ENCODE measurements at places on chromosomes 3 and 15. TPM values are rescaled to one million over a fixed set of nuclear protein-coding genes. Genes with fewer than 3 reads are reported as not detected.

DNA sequence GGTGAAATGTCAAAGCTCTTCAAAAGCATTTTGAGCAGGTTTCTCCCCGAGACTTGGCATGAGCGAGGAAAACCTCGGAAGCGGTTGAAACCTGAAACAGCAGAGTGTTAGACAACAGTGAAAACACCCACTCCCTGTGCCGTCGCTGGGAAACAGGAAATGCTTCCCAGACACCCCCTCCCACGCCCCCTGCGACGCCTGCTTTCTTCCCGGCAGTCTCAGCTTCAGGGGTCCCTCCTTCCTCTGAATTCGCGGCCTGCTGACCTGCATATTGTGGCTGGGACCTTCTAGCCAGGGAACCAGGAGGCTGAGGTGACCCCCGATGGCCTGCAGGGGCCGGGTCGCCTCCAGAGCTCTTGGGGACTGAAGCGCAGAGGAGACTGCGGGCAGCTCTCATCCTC lies 250.6 kb upstream of the LYSMD4 start:
- no peak overlapping the region for H3K27ac ChIP-seq
- H3K4me1 ChIP-seq = no peaks in the 10 kb centered on the region
- no peaks in the 10 kb centered on the region for H3K27me3 ChIP-seq
- no peaks in the 10 kb centered on the region for H3K36me3 ChIP-seq
- no peak for DNase-seq

DNA sequence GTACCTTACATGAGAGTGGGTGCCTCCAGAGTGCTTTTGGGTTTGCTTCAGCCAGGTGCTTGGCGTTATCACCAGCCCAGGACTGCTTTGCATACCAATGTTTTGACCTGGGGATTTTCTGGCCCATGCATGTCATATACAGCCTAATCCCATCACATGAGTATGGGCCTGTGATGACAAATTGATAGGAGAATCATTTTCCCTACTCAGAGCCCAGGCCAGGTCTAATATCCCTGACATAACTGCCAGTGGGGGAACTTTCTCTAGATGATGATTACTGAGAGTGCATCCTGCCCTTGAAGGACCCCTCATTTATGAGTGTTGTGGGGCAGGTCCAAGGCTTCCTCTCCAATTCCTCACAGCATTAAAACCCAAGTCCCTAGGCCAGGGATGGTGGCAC lies 197.5 kb upstream of the LYSMD4 start:
- H3K4me1 ChIP-seq = peaks cover 8% of the 10 kb centered on the region
- H3K36me3 ChIP-seq = no peaks in the 10 kb centered on the region

DNA sequence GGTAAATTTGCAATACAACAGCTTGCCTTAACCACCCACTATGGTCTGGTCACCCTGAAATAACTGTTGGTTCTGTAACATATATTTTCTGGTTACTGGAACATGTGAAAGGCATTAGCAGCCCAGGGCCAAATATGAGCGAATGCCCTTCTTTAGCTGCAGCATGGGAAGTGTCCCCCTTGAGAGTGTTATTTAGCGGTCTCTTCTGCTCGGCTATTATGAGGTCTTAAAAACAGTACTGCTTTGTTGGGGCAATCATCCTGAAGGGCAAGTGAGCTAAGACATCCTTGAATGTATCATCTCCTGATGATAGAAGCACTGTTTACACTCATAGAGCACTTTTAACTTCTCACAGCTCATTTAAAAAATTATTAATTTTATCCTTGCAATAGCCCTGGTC lies 90.2 kb downstream of the RYR3 start:
- H3K27me3 ChIP-seq = no peaks in the 10 kb centered on the region
- no peaks in the 10 kb centered on the region for H3K4me1 ChIP-seq
- no peaks in the 10 kb centered on the region for H3K36me3 ChIP-seq
- H3K4me3 ChIP-seq = no peak overlapping the region

The SLCO2A1 gene
- total RNA-seq = 0.70 TPM

DNA sequence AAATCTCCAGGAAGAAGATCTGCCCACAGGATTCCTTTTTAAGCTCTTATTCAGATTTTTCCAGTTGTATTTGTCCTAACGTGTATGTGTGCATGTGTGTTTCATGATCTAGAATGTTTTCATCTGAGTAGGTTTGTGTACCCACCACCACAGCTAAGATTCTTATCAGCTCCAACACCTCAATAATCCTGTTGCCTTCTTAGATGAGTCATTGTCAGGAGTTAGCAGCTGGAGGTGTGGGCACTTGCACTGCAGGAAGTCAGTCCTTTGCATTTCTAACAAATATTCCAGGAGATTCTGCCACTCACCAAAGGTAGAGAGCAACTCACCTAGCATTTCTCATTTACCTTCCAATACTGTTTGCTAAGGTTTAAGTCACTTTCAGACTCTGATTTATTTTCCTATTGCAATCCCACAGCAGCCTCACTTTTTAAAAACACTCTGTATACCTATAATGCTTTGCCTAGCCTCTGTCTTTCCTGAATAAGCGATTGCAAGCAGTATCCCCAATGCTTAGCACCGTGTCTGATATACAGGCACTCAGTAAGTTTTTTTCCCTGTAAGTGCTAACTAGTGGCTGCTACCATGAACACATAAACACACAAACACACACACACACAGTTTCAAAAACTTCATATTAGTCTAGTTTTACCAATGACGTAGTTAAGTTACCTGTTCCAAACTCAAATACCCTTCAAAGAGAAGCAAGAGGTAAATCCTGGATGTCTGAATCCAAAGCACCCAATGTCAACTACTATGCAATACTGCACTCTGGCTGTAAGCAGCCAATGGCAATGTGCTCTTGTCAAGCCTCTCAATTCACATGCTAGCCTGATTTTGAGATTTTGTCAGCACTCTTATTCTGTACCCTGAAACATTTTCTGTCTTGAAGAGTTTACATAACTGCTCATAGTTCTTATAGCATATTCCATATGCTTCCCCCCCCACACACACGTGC lies 713.5 kb upstream of the LMCD1 start:
- DNase-seq = peak; percentile 14
- H3K27ac ChIP-seq = no peak overlapping the region
- no peaks in the 10 kb centered on the region for H3K27me3 ChIP-seq
- H3K36me3 ChIP-seq = no peaks in the 10 kb centered on the region

The PLA2G4F gene
- 1.2 TPM for total RNA-seq

- no peak overlapping the region for H3K4me3 ChIP-seq
- H3K27me3 ChIP-seq = no peaks in the 10 kb centered on the region
- no peaks in the 10 kb centered on the region for H3K36me3 ChIP-seq
- DNase-seq = no peak
- no peaks in the 10 kb centered on the region for H3K4me1 ChIP-seq
- H3K27ac ChIP-seq = no peak overlapping the region
Observed at GRCh38 chr3:29207427-29207826, 73.4 kb upstream of the RBMS3 start.

DNA sequence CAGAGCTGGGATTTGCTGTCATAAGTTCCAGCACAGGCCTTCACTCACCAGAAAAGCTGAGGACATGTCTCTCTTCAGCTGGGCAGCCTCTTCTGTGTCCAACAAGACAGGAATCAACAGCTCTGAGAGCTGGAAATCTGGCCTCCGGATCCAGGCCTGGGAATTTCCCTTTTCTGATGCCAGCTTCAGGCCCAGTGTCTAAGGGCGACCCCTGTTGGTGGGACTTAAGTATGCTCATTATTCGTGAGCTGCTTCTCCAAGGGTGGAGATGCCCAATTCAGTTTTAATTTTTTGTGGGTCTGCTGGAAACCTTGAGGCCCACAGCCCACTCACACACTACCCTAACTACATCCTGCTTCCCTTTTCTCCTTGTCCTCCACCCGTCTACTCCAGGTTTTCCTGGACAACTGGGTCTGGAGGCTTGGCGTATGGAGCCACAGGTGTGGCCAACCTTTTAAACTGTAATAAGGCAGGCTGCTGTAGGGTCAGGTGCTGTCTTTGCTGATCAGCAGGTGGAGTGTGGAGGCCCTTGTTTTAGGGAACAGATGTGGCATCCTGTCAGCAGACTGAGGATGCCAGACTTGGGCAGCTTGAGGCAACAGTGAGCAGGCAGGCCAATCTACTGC lies 2.6 kb upstream of the CEMIP start:
- peaks cover 50% of the 10 kb centered on the region for H3K4me1 ChIP-seq
- H3K27me3 ChIP-seq = no peaks in the 10 kb centered on the region
- H3K4me3 ChIP-seq = no peak overlapping the region
- peak; percentile 14 for DNase-seq

The TIMP4 gene
- total RNA-seq = 19.0 TPM

DNA sequence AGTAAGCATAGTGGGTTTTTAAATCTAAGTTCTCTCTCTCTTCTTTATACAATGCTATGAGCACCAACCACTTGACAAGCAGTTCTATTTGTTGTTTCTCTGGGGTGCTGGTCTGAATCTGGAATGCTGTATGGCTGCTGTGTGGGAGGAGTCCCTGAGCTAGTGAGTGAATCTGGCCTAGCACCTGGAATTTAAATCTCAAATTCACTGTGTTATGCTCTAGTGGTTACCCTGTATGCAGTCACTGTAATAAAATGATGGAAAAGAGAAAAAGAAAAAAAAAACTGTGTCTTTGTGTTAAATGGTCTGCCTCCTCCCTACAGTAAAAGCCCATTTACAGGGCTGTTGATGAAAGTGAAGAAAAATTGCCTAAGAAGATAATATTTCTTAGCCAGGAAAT lies 155.0 kb downstream of the ATP8B4 start:
- H3K27me3 ChIP-seq = no peaks in the 10 kb centered on the region
- H3K4me1 ChIP-seq = no peaks in the 10 kb centered on the region
- DNase-seq = no peak
- H3K27ac ChIP-seq = no peak overlapping the region

- no peaks in the 10 kb centered on the region for H3K4me1 ChIP-seq
- no peak for DNase-seq
- no peak overlapping the region for H3K27ac ChIP-seq
- peaks cover 18% of the 10 kb centered on the region for H3K27me3 ChIP-seq
Observed at GRCh38 chr3:16171009-16171408, 3.5 kb upstream of the GALNT15 start.

- DNase-seq = no peak
- no peak overlapping the region for H3K27ac ChIP-seq
- no peak overlapping the region for H3K4me3 ChIP-seq
- H3K4me1 ChIP-seq = no peaks in the 10 kb centered on the region
Observed at GRCh38 chr15:94023531-94023930, 207.8 kb upstream of the MCTP2 start.

The CYP1A2 gene
- not detected for total RNA-seq

- no peak overlapping the region for H3K4me3 ChIP-seq
- no peaks in the 10 kb centered on the region for H3K27me3 ChIP-seq
- no peak for DNase-seq
- no peak overlapping the region for H3K27ac ChIP-seq
- H3K36me3 ChIP-seq = no peaks in the 10 kb centered on the region
- H3K4me1 ChIP-seq = no peaks in the 10 kb centered on the region
Observed at GRCh38 chr3:171895900-171896299, 52.8 kb downstream of the TMEM212 start.

- H3K27me3 ChIP-seq = no peaks in the 10 kb centered on the region
- H3K4me1 ChIP-seq = no peaks in the 10 kb centered on the region
- no peak for DNase-seq
Observed at GRCh38 chr15:82317091-82317489, 32.2 kb downstream of the GOLGA6L10 start.

The SLC12A1 gene
- not detected for total RNA-seq

DNA sequence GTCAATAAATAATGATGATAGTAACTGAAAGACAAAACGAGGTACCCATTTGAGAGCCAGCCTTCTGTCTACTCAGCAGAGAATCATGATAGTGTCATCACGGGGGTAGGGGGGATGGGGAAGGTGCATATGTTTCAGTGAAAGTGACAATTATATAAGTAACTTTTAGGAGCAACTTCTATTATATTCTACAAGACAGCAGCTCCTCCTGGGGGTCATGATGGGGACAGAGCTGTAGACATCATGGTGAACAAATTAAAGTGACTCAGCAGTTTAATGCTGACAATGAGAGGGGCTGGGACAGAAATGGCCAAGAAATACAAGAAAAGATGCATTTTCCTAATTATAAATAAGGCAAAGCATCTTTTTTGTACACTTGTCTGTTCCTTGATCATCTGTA lies 11.8 kb downstream of the CAPN3 start:
- no peak overlapping the region for H3K27ac ChIP-seq
- DNase-seq = no peak
- no peaks in the 10 kb centered on the region for H3K27me3 ChIP-seq
- H3K4me1 ChIP-seq = no peaks in the 10 kb centered on the region
- no peak overlapping the region for H3K4me3 ChIP-seq

The THRB gene
- 11.2 TPM for total RNA-seq

- no peak overlapping the region for H3K27ac ChIP-seq
- no peak for DNase-seq
- H3K36me3 ChIP-seq = peaks cover 21% of the 10 kb centered on the region
- H3K27me3 ChIP-seq = no peaks in the 10 kb centered on the region
- H3K4me3 ChIP-seq = no peak overlapping the region
Observed at GRCh38 chr3:10299175-10299574, 6.4 kb upstream of the GHRL start.
